T-helper 9 cell (primary cell): ENCODE measurements at places on chromosomes 3 and 15.

GRCh38 chr3:10137178-10137577, 4.4 kb upstream of the VHL start:
- no peak for DNase-seq

- DNase-seq, result no peak
These were observed 19.4 kb downstream of the CA12 start for GRCh38 chr15:63362196-63362595.

GRCh38 chr3:131907796-131908195, 127.0 kb downstream of the CPNE4 start:
- DNase-seq, result no peak

- no peak for DNase-seq
These were observed 59.5 kb upstream of the SMAD6 start for GRCh38 chr15:66642514-66642913.

GRCh38 chr3:73432023-73432705, 192.6 kb downstream of the PDZRN3 start:
- no peak for DNase-seq

DNA sequence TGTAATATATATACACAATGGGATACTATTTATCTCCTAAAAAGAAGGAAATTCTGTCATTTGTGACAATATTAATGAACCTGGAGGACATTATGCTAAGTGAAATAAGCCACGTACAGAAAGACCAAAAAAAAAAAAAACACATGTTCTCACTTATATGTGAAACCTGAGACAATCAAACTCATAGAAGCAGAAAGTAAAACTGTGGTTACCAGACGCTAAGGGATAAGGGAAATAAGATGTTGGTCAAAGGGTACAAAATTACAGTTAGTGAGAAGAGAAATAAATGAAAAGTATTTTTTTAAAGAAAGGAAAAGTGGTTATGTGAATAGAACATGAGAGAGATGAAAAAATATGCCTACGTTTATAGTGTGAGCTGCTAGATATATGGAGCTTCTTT, 101.1 kb downstream of the CPNE4 start:
- no peak for DNase-seq

DNA sequence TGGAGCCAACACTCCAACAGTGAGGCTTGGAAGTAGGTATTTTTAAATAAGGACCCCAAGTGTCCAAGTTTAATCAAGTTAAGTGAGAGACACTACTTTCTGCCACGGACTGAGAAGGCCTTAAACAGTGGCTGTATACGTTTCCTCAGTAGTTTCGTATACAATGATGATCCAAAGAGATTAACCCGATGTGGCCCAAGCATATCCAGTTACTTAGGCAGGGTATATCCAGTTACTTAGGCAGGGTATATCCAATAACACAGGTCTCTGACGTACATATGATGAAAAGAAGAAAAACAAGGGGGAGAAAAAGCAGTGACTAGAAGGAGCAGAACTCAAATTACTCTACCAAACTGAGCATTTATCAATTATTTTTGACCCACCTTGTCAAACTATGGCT, 591.4 kb downstream of the FOXP1 start:
- DNase-seq, result no peak

DNA sequence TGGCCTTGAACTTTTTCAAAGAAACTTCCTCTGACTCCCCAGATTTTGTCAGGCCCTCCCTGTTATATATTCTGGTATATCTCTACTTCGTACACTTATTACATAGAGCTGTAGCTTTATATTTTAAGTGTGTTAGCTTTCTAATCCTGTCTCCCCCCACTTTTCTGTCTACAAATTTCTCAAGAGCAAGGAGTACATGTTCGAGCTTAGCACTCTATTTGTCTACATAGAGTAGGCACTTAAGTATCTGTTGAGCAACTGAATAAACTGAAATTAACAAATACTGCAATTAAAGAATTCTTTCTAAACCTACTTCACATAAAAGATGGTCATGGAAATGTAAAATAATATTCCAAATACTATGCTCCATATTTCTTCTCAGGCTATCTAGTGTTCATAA, 39.4 kb downstream of the UACA start:
- no peak for DNase-seq

GRCh38 chr3:41627477-41628087, 334.3 kb downstream of the ULK4 start:
- DNase-seq, result no peak

DNA sequence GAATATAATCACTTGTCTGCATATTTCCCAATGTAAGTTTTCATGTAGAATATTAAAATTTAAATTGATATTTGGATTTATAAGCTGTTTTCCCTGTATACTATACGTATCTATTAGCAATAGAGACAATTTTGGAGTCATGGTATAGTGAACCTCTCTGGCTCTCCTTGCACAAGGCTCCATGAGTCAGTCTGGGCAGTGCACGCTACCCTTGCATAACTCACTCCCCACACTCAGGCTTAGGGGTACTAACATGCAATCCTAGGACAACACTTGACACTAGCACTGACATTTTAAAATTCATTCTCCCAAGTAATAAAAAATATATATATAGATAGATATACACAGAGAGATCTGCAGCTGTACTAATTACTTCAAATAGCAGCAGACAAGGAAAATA, 39.2 kb downstream of the SLC24A1 start:
- no peak for DNase-seq

DNA sequence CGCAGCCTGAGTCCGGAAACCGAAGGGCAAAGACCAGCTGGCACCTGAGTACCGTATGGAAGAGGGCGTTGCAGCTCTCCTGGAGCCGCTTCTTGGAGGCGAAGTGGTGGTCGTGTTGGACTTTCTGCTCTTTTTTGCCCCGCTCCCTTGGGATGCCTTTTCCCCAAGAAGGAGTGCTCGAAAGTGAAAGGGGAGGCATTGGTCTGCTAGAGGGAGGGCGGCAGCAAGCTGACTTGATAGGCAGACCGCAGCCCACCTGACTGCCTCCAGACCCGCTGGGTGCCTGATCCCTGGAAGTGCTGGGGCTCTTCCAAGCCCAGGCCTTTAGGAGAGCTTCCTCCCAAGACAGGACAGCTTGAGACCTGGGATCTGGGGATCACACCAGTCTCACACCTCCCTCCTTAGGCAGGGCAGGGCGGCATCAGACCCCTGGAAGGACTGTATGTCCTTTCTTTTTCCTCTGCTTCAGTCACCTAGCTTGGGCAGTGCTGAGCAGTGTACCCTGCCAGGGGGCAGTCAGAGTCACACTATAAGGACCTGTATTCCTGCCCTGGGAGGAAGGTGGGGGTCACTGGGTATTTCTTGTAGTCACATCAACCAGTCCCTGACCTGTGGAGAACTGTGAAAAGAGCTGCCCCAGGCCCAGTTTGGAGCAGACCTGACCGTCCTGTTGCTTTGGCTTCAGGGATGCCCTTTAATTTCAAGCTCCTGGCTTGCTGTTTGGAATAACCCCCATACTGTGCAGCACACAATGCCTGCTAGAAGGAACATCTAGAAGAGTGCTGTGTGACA, 2.1 kb downstream of the ACVR2B start:
- no peak for DNase-seq

- no peak for DNase-seq
These were observed 3.1 kb downstream of the HMCES start for GRCh38 chr3:129281726-129282125.

DNA sequence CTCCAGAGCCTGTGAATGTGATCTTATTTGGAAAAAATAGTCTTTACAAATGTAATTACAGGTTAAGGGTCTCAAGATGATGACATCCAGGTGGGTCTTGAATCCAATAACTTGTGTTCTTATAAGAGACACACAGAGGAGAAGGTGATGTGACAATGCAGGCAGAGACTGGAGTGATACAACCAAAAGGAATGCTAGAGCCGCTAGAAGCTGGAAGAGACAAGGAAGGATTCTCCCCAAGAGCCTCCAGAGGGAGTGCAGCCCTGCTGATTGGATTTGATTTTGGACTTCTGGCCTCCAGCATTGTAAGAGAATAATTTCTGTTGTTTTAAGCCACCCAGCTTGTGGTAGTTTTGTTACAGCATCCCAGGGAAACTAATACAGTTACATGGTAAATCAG, 9.7 kb downstream of the MYH15 start:
- no peak for DNase-seq

GRCh38 chr3:148006508-148006907, 597.3 kb downstream of the ZIC1 start:
- no peak for DNase-seq

GRCh38 chr3:20558161-20558560, 372.2 kb upstream of the SGO1 start:
- DNase-seq, result no peak

DNA sequence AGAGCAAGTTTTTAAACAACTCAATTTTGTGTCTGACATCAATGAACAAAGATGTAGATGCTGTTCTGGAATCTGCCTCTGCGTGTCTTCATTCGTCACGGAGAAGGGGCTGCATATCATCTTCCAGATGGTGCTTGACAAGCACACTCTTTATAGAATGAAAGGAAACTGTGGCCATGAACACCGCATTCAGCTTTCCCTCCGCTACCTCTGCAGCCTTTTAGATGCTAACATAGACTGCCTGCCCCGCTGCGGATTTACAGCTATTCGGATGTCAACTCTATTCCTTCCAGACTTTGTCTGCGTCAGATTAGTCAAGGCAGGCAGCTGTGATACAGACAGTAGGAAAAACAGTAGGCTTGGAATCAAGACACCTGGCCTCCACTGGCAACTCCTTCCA, 232.9 kb downstream of the TJP1 start:
- DNase-seq, result no peak

DNA sequence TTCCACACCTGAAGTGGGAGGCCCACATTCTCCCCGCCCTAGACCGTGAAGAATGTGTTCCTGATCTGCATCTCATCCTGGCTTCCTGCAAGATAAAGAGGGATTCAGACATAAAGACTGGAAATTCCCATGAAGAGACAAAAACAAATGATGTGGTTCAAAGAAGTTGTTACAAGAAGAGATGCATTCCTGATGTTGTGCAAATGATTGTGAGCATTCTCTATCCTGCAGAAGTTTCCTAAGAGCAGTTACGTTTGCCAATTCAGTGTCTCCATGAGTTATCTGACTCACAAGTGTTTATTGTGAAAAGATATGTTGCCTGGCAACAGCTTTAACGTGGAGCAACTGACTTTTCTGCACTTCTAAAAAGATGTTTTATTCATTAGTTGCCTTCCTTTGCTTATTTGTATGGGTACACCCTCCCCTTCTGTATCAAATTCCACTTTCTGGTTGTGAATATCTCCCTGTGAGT, 107.8 kb downstream of the ZIC4 start:
- no peak for DNase-seq

GRCh38 chr3:189360291-189360690, 188.5 kb downstream of the TPRG1 start:
- no peak for DNase-seq

GRCh38 chr15:83018436-83018835, 7.0 kb upstream of the C15orf40 start:
- no peak for DNase-seq

DNA sequence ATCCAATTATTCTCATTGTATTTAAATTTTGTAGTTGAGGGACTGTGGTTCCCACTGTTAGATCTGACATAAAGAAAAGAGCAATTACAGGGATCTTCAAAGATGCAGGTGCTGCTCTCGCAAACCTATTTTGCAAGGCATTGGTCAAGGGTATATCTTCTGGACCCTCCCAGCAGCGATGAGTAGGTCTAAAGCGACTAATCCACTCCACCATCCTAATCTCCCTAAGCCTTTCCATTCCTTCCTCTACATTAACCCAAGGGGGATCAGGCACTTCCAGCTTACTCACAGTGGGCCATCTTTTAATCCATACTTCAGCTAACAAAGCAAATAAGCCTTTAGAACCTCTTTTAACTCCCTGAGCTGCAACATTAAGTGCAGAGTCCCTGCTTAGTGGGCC, 37.0 kb upstream of the CPOX start:
- DNase-seq, result no peak

GRCh38 chr15:57873564-57874209, 167.2 kb downstream of the POLR2M start:
- DNase-seq, result no peak

GRCh38 chr3:144429719-144430121, 458.1 kb downstream of the DIPK2A start:
- no peak for DNase-seq

GRCh38 chr3:31247850-31248562, 284.7 kb upstream of the STT3B start:
- DNase-seq, result no peak

GRCh38 chr3:7382293-7383010, 521.5 kb downstream of the GRM7 start:
- no peak for DNase-seq

- DNase-seq, result no peak
These were observed 7.4 kb upstream of the TBC1D5 start for GRCh38 chr3:17749705-17750293.

DNA sequence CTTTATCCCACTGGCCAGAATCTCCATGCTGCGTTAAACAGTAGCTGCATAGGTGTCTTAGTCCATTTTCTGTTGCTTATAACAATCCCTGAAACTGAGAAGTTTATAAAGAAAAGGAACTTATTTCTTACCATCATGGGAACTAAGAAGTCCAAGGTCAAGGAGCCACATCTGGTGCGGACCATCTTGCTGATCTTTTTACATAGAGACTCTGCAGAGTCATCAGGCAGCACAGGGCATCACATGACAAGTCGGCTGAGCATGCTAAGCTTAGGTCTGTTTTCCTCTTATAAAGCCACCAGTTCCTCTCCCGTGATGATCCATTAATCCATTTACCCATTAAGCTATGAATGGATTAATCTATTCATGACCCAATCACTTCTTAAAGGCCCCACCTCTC, 22.4 kb upstream of the FAM174B start:
- DNase-seq, result no peak

DNA sequence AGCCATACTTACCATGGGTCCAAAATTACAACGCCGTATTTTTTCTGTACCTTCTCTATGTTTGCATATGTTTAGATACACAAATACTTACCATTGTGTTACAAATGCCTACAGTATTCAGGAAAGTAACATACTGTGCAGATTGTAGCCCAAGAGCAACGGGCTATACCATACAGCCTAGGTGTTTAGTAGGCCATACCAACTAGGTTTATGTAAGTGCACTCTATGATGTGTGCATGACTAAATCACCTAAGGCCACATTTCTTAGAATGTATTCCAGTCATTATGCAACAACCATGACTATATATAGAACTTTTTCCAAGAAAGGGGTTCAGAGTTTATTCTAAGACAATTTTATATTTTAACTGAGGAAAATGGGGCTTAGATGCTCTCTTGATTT, 411.7 kb downstream of the MAGI1 start:
- no peak for DNase-seq

DNA sequence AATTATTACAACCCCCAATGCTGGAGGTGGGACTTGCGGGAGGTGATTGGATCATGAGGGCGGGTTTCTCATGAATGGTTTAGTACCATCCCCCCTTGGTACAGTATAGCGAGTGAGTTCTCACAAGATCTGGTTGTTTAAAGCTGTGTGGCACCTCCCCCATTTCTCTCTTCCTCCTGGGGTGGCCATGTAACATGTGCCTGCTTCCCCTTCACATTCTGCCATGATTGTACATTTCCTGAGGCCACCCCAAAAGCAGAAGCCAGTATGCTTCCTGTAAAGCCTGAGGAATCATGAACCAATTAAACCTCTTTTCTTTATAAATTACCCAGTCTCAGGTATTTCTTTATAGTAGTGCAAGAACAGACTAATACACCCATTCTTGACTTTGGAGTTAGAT, 20.3 kb upstream of the PROK2 start:
- DNase-seq, result no peak

- DNase-seq, result no peak
These were observed 527.6 kb downstream of the SOX2 start for GRCh38 chr3:182239316-182239715.

- no peak for DNase-seq
These were observed 6.2 kb upstream of the CAPN3 start for GRCh38 chr15:42353061-42353460.

GRCh38 chr3:16707260-16707659, 102.0 kb upstream of the DAZL start:
- DNase-seq, result no peak

- no peak for DNase-seq
These were observed 74.7 kb downstream of the DCUN1D1 start for GRCh38 chr3:182905623-182906022.
